ENCODE measurements at places on chromosomes 13 and 19. TPM values are rescaled to one million over a fixed set of nuclear protein-coding genes. Genes with fewer than 3 reads are reported as not detected.

The TTC9B gene
- total RNA-seq: 5.7 TPM

The PLK5 gene
- total RNA-seq: 0.16 TPM

The OR7G3 gene
- not detected for total RNA-seq

The SHISA2 gene
- 41.9 TPM for total RNA-seq

The ZSCAN22 gene
- 4.1 TPM for total RNA-seq

The DYRK1B gene
- total RNA-seq: 29.4 TPM

The KCTD4 gene
- total RNA-seq: 0.77 TPM

The BST2 gene
- 4.5 TPM for total RNA-seq

The LCP1 gene
- total RNA-seq: 13.7 TPM

The SIGLEC8 gene
- not detected for total RNA-seq

The PDE4C gene
- 3.8 TPM for total RNA-seq

The CATSPERD gene
- not detected for total RNA-seq

The CD79A gene
- 0.99 TPM for total RNA-seq

The IGFL1 gene
- not detected for total RNA-seq

The EXOSC5 gene
- 7.3 TPM for total RNA-seq

The CILP2 gene
- 3.7 TPM for total RNA-seq

Measured in camera-type eye (tissue), 1 donor.